Naive thymus-derived CD8-positive, alpha-beta T cell (primary cell): ENCODE measurements at places on chromosomes 1 and 21. TPM values are rescaled to one million over a fixed set of nuclear protein-coding genes. Genes with fewer than 3 reads are reported as not detected.

DNA sequence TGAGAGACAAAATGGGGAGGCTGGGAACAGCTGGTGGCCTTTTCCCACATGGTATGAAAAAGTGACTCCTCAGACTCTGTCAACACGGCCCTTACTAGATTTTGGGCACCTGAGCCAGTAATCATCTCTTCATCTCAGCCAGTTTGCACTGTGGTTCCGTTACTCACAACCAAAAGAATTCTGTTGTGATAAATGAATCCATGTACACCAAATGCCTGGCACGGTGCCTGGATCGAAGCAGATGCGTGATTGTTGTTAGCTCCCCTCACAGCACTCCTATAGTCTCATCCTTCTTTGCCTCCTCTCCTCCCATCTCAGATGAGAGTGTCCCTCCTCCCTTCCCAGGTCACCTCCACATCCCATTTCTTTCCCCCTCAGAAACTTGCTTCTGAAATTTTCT is 57.9 kb upstream of the GJB5 start:
- no peak overlapping the region for H3K27ac ChIP-seq
- no peak overlapping the region for H3K4me3 ChIP-seq
- DNase-seq, result no peak
- peaks cover 18% of the 10 kb centered on the region for H3K27me3 ChIP-seq
- no peaks in the 10 kb centered on the region for H3K36me3 ChIP-seq

GRCh38 chr1:61784726-61785125 is 42.4 kb downstream of the PATJ start:
- H3K27ac ChIP-seq, result no peak overlapping the region
- no peak overlapping the region for H3K4me3 ChIP-seq
- no peaks in the 10 kb centered on the region for H3K27me3 ChIP-seq

ZFP69B gene
- total RNA-seq, result 13.0 TPM

SMCP gene
- total RNA-seq, result not detected

- no peaks in the 10 kb centered on the region for H3K27me3 ChIP-seq
- no peak for DNase-seq
- no peaks in the 10 kb centered on the region for H3K4me1 ChIP-seq
- H3K36me3 ChIP-seq, result no peaks in the 10 kb centered on the region
Observed at GRCh38 chr21:17270229-17270628, 242.6 kb upstream of the CXADR start.
